Activated CD8-positive, alpha-beta T cell treated with anti-CD3 and anti-CD28 coated beads for 36 hours (primary cell): ENCODE measurements at places on chromosomes 16 and 17. TPM values are rescaled to one million over a fixed set of nuclear protein-coding genes. Genes with fewer than 3 reads are reported as not detected.

The EVPLL gene
- total RNA-seq, result not detected

The MYH2 gene
- not detected for total RNA-seq

The SERPINF2 gene
- 0.18 TPM for total RNA-seq

The BEAN1 gene
- not detected for total RNA-seq

The OR3A3 gene
- total RNA-seq, result not detected

The CD300E gene
- total RNA-seq, result not detected

The GPR179 gene
- total RNA-seq, result not detected

The KAT2A gene
- 50.2 TPM for total RNA-seq

The TNFRSF17 gene
- not detected for total RNA-seq

The GRB2 gene
- total RNA-seq, result 167 TPM

The CA5A gene
- total RNA-seq, result not detected

The SULT1A2 gene
- 1.0 TPM for total RNA-seq

The EFTUD2 gene
- total RNA-seq, result 208 TPM

The KRTAP1-5 gene
- total RNA-seq, result not detected

The CTRB1 gene
- total RNA-seq, result not detected

The KRT40 gene
- not detected for total RNA-seq

The FLYWCH1 gene
- total RNA-seq, result 34.9 TPM

The INPP5K gene
- total RNA-seq, result 16.7 TPM

The KRT23 gene
- not detected for total RNA-seq

The ARSG gene
- 7.2 TPM for total RNA-seq

The TM4SF5 gene
- not detected for total RNA-seq

The CALB2 gene
- not detected for total RNA-seq

The CFAP52 gene
- not detected for total RNA-seq

The BRICD5 gene
- total RNA-seq, result 6.6 TPM

The KRT222 gene
- total RNA-seq, result not detected

The KRT17 gene
- not detected for total RNA-seq

The SMIM36 gene
- not detected for total RNA-seq

The TPSAB1 gene
- total RNA-seq, result not detected

The FGF11 gene
- total RNA-seq, result 16.6 TPM

The ZNF629 gene
- 3.2 TPM for total RNA-seq

The CNEP1R1 gene
- 19.9 TPM for total RNA-seq

The CD300LG gene
- not detected for total RNA-seq

The SLC13A2 gene
- total RNA-seq, result not detected

The TK2 gene
- 3.2 TPM for total RNA-seq
